Stimulated activated CD8-positive, alpha-beta memory T cell treated with anti-CD3 and anti-CD28 coated beads, Interleukin-7, amount 100 ng/mL, for 24 hours (primary cell): ENCODE measurements at places on chromosomes 4 and X.

DNA sequence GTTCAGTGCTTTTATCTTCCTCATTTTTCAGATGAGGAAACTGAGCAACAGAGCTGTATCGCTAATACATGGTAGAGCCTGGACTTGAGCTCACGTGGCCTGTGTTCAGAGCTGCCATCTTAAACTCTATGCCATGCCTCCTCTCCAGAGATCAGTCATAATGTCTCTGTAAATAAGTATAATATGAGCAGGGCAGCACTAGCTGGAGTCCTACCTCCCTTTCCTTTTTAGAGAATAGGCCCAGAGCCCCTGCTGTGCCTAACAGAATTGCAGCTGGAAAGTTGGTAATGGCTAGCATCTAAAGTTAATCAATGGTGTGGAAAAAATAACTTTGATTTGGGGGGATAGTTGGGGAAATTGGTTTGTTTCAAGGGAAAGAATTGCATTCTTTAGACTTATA, 20.4 kb downstream of the CASP6 start:
- no peak for DNase-seq

DNA sequence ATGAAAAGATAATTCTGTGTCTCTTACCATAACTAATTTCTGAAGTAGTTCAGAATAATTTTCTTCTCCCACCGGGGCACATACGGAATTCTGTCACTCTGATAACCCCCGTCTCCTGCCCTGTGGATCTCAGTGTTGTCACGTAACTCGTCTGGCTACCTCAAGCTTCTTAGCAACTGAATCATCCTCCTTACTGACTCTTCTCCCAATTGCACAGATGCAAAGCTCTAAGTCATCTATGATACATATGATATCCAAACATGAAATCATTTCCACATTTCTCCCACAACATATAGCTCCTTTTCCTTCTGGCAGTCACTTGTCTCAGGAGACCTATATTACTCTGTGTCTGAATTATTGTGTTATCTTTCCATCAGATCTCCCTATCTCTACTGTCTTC, 1043.1 kb upstream of the TENM3 start:
- DNase-seq = no peak

- no peak for DNase-seq
Measured at GRCh38 chr4:8229331-8229975, 30.4 kb downstream of the SH3TC1 start.

- DNase-seq = no peak
Measured at GRCh38 chrX:132489578-132490419, 961 bp upstream of the MBNL3 start.

DNA sequence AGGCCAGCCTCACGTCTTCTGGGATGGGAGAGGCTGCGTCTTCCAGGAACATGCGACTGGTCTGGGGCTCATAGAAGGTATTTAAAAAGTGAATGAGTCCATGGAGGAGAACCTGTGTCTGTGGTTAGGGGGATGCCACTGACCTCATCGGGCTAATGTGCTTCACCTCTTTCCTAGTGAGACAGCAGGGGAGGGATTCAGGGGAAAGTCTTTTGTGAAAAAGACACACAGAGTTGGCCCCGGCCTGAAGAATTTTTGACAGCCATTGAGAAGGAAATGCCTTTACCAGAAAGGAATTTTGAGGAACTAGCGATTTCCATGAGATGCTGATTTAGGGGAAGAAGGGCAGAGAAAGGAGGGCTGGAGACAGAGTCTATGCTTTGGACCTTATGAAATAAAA, 11.0 kb upstream of the C4orf50 start:
- no peak for DNase-seq

- no peak for DNase-seq
Measured at GRCh38 chr4:15577508-15577907, 77.6 kb downstream of the FBXL5 start.

- no peak for DNase-seq
Measured at GRCh38 chr4:95715830-95716229, 124.1 kb upstream of the PDHA2 start.

- DNase-seq = no peak
Measured at GRCh38 chr4:664713-665231, 9.3 kb downstream of the ATP5ME start.

- DNase-seq = no peak
Measured at GRCh38 chr4:121164291-121164690, at the start of gene TNIP3. TSS of gene TNIP3 (minus strand) at chr4:121164321. CDS start at chr4:121164125, 196 bp downstream.

DNA sequence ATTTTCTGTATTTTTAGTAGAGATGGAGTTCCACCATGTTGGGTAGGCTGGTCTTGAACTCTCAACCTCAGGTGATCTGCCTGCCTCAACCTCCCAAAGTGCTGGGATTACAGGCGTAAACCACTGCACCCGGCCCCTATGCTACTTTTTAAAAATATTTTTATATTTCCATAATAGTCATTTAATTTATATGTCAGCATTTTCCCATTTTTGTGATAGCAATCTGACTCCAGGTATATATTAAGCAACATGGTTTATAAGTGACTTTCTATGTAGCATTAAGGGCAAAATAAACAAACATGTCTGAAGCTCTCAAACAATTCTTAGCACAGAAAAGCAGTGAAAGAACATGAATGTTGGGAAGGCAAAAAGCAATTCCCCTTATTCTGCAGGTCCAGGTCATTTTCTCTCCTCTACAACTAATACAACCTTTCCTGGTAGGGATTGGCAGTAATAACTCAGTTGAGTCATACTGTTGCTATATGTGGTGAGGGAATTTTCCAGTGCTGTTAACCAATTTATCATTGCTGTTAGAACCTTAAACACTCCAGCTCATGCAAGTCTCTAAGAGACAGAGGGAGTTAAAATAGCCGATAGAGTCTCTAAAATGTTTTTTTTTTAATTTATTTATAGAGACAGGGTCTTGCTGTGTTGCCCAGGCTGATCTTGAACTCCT, 24.0 kb downstream of the SMIM14 start:
- DNase-seq = no peak

GRCh38 chr4:81227968-81228367, 12.9 kb upstream of the PRKG2 start:
- DNase-seq = no peak
